Sigmoid colon (tissue), 7 donors: ENCODE measurements at places on chromosomes 7 and 10. TPM values are rescaled to one million over a fixed set of nuclear protein-coding genes. Genes with fewer than 3 reads are reported as not detected.

GRCh38 chr10:77741746-77742145 is 104.1 kb upstream of the KCNMA1 start:
- H3K27ac ChIP-seq: no peak overlapping the region
- no peaks in the 10 kb centered on the region for H3K4me1 ChIP-seq
- H3K36me3 ChIP-seq: no peaks in the 10 kb centered on the region
- DNase-seq: no peak
- no peaks in the 10 kb centered on the region for H3K27me3 ChIP-seq
- no peak overlapping the region for H3K4me3 ChIP-seq

- H3K27me3 ChIP-seq: no peaks in the 10 kb centered on the region
- H3K4me3 ChIP-seq: no peak overlapping the region
- H3K36me3 ChIP-seq: no peaks in the 10 kb centered on the region
- no peak overlapping the region for H3K27ac ChIP-seq
Measured at GRCh38 chr10:21570761-21571521, 36.9 kb downstream of the MLLT10 start.

- peak overlapping the region; percentile 53 for H3K27ac ChIP-seq
- no peaks in the 10 kb centered on the region for H3K27me3 ChIP-seq
- no peaks in the 10 kb centered on the region for H3K4me1 ChIP-seq
- DNase-seq: no peak
- H3K4me3 ChIP-seq: no peak overlapping the region
Measured at GRCh38 chr10:110137142-110137545, 70.3 kb upstream of the MXI1 start.

- peaks cover 24% of the 10 kb centered on the region for H3K4me1 ChIP-seq
- H3K27ac ChIP-seq: peak overlapping the region; percentile 98
- H3K4me3 ChIP-seq: peak overlapping the region; percentile 88
- DNase-seq: no peak
Measured at GRCh38 chr7:149873970-149874643, 338 bp downstream of the ATP6V0E2 start.

The GPRIN2 gene
- 0.16 TPM for total RNA-seq

The EPDR1 gene
- total RNA-seq: 20.9 TPM

GRCh38 chr10:102970562-102971340 is 52.7 kb downstream of the CNNM2 start:
- no peak for DNase-seq
- no peak overlapping the region for H3K27ac ChIP-seq
- no peaks in the 10 kb centered on the region for H3K4me1 ChIP-seq
- H3K27me3 ChIP-seq: no peaks in the 10 kb centered on the region
- H3K4me3 ChIP-seq: no peak overlapping the region
- no peaks in the 10 kb centered on the region for H3K36me3 ChIP-seq
